ENCODE measurements at places on chromosomes 1 and 21.

- peak; percentile 83 for DNase-seq
Observed at GRCh38 chr1:19974822-19975416, 4.5 kb downstream of the PLA2G2A start.

DNA sequence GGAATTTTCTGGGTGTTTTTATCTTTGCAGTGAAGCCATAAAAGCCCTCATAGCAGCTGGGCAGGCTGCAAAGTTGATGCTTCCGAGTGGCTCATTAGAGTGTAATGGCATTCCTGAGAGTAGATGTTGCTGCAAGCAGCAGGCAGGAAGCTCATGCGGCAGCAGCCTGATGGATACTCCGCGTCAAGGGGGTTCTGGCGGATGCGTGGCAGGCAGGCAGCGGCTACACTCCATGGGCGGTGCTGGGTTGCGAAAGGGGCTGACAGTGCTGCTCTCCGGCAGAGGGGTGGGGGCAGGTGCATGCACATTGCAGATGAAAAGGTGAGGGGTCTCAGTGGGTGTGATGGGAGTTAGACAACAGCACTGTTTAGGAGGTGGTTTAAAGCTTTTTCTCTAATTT lies 93.2 kb upstream of the AJAP1 start:
- DNase-seq: no peak

DNA sequence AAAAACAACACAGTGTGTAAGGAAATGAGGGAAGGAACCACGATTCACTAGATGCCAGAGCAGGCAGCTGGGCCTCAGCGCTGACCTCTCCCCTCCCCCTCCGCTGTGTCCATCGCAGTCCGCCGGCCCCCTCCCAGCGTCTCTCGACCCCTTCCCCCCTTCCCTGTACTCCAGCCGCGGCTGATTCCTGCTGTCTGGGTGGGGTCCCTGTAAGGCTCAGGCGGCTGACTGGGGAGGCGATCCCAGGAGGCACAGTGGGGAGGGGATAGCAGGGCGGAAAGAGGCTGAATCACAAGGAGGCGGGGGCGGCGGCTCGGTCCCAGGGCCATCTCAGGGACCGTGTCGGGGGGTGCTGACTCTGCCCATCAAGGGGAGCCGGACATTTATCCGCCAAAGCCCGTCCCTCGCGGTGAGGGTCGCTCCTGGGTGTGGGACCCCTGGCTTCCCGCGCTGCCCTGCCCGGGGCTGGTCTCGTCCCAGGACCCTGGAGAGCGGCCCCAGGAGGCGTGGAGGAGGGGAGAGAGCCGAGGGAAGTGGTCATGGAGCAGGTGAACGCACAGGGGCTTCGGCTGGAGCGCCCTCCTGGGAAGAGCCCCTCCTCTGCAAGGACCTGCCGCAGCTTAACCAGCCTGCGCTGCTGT lies 241.9 kb downstream of the PTPRU start:
- no peak for DNase-seq

DNA sequence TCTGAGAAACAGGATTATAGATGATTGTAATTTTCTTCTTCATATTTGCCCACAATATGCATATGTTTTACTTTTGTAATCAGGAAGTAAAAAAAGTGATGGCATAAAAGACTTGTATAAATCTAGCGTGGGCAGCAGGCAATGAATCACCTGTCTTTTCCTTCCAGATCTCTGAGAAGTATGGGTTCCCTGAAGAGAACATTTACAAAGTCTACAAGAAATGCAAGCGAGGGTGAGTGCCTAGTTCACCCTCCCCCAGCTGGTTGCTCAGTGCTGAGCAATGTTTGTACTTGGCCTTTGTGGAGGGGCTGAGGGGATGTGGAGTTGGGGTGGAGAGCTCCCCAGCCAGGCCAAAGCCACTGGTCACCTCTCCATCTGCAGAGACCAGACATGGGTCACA lies 30.7 kb downstream of the GRHL3 start:
- no peak for DNase-seq

- no peak for DNase-seq
Observed at GRCh38 chr1:204873176-204873575, 2.5 kb downstream of the NFASC start.

- DNase-seq: no peak
Observed at GRCh38 chr1:167683641-167684502, 37.9 kb upstream of the MPZL1 start.

Data from OCI-M1 (cell line).